ENCODE measurements at places on chromosomes 1 and 21. TPM values are rescaled to one million over a fixed set of nuclear protein-coding genes. Genes with fewer than 3 reads are reported as not detected.

Gene TNFRSF9
- not detected for total RNA-seq

Gene PTAFR
- total RNA-seq: 22.8 TPM

Gene S100A16
- total RNA-seq: 107 TPM

Gene LCE1A
- total RNA-seq: not detected

Gene GLMN
- 7.6 TPM for total RNA-seq

Gene LMX1A
- 0.32 TPM for total RNA-seq

Gene ACTN2
- total RNA-seq: 0.71 TPM

Gene FLG2
- not detected for total RNA-seq

Gene KRTAP23-1
- not detected for total RNA-seq

Gene SPAG17
- not detected for total RNA-seq

Gene TTC24
- total RNA-seq: not detected

Gene VHLL
- total RNA-seq: not detected

Gene NEGR1
- 34.7 TPM for total RNA-seq

Gene C4BPA
- not detected for total RNA-seq
